CD4-positive, CD25-positive, alpha-beta regulatory T cell (primary cell): ENCODE measurements at places on chromosomes 2 and 18. TPM values are rescaled to one million over a fixed set of nuclear protein-coding genes. Genes with fewer than 3 reads are reported as not detected.

Gene ANTXR1
- total RNA-seq: not detected

Gene RTN4
- total RNA-seq: 84.2 TPM

Gene GKN1
- not detected for total RNA-seq

Gene SCN9A
- total RNA-seq: 0.57 TPM

Gene EGR4
- total RNA-seq: 0.69 TPM

Gene CYS1
- total RNA-seq: not detected

Gene RNF144A
- 9.0 TPM for total RNA-seq

Gene RAPGEF4
- 1.4 TPM for total RNA-seq

Gene TEX51
- not detected for total RNA-seq

Gene STPG4
- total RNA-seq: 0.32 TPM

Gene ANKRD30BL
- total RNA-seq: not detected

Gene CDH2
- not detected for total RNA-seq

Gene ASPRV1
- 1.7 TPM for total RNA-seq

Gene IL36B
- not detected for total RNA-seq

Gene G6PC2
- not detected for total RNA-seq

Gene UGT1A10
- not detected for total RNA-seq

Gene SLC11A1
- total RNA-seq: 0.54 TPM

Gene RUFY4
- total RNA-seq: 2.1 TPM

Gene TMEM169
- 4.6 TPM for total RNA-seq

Gene KYNU
- not detected for total RNA-seq

Gene STON1
- 3.4 TPM for total RNA-seq

Gene ACMSD
- not detected for total RNA-seq

Gene PDE1A
- not detected for total RNA-seq

Gene ZNF512
- total RNA-seq: 29.3 TPM

Gene EPB41L3
- total RNA-seq: 0.52 TPM

Gene FSHR
- not detected for total RNA-seq

Gene SULT1C4
- 0.62 TPM for total RNA-seq

Gene NT5DC4
- total RNA-seq: not detected

Gene IL1RN
- total RNA-seq: not detected
